Stimulated activated CD4-positive, alpha-beta T cell treated with anti-CD3 and anti-CD28 coated beads, Interleukin-12 subunit alpha, Interleukin-12 subunit beta, amount 100 ng/mL, for 4 hours (primary cell): ENCODE measurements at places on chromosomes 6 and 20.

DNA sequence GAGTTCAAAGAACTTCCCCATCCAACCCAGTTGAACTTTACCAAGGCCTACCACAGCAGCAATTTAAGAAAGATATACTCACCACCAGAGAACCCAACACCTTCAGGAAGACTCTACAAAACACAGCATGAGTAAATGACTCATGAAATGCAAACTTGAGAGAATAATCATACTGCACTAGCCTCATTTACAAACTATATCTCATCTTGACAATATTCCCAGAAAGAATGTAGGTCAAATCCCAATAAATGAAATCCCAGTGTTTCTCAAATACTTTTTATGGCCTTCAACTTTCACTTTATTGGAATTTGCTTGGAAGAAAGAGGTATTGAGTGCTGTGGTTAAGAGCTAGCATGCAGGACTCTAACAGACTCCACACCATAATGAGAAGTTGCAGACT, 60.0 kb downstream of the FYN start:
- DNase-seq = no peak

DNA sequence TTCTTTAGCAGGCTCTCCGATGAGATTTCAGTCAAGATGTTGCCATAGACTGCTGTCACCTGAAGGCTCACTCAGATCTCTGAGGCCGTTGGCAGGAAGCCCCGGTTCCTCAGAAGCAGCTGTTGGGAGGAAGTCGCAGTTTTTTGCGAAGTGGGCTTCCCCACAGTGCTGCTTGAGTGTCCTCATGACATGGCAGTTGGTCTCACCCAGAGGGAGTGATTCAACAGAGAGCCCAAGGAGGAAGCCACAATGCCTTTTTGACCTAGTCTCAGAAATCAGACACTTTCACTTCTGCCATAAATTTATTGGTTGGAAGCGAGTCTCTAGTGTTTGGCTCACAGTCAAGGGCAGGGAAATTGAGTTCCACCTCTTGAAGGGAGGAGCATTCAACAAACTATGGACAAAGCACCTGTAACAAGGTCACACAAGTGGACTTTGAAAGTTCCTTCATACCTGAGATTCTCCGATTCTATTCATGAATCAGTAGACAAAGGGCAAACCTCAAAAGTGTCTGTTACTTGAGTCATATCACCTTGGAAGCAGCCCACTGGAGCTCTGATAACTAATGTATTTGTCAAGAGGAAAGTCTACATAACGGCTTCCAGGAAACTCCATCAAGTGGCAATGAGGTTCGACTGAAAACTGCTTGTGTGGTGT, 208.3 kb downstream of the TASP1 start:
- no peak for DNase-seq

DNA sequence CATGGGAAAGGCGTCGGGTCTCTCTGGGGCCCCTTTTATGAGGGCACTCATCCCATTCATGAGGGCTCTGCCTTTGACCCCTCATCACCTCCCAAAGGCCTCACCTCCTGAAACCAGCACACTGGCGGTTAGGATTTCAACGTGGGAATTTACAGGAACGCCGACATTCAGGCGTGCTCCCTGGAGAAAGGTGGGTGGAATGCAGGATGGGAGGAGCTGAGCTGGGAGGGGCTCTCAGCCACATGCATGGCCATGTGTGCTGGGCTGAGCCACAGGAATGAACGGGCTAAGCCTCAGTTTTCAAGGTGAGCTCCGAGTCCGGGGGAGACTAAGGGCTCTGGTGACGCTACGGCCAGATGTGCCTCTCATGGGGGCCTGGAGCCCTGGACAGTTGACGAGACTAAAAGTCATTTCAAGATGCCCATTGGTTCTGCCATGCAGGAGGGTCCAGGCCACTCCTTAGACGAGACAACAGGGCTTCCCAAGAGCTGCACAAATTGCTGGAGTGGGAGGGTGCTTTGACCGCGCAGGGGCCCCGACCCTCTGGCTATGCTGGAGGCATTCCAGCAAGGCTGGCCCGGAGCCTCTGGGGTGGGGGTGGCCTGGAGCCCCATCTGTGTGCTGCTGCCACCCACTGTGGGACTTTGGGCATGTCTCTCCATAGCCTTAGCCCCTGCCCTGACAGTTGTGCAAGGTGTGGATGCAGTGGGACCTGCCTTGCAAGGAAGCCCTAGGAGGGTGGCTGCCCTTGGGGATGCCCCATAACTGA, 3.8 kb upstream of the ARFGAP1 start:
- no peak for DNase-seq

DNA sequence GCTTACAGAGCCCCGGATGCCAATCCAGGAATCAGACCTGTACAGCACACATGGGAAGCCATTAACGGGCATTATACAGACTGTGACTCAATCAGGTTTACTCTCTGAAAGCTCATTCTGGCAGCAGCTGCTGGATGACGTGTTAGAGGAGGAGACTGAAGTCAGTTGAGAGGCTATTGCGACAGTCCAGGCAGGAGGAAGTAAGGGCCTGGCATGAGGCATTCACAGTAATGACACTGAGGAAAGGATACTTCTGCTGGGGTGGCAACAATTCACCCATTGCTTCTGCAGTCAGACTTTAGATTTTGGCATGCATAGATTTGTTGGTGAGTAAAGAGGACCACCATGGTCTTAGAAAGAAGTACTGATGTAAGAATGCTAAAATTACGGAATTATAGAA, 151.0 kb upstream of the HEY2 start:
- no peak for DNase-seq

- DNase-seq = no peak
Measured at GRCh38 chr6:149864578-149865535, 698 bp upstream of the LRP11 start.

GRCh38 chr6:93420163-93420795, 920 bp upstream of the EPHA7 start:
- DNase-seq = no peak

GRCh38 chr6:148628251-148628650, 118.6 kb upstream of the UST start:
- DNase-seq = no peak

GRCh38 chr20:47008842-47009518, 114.3 kb downstream of the EYA2 start:
- DNase-seq = no peak

DNA sequence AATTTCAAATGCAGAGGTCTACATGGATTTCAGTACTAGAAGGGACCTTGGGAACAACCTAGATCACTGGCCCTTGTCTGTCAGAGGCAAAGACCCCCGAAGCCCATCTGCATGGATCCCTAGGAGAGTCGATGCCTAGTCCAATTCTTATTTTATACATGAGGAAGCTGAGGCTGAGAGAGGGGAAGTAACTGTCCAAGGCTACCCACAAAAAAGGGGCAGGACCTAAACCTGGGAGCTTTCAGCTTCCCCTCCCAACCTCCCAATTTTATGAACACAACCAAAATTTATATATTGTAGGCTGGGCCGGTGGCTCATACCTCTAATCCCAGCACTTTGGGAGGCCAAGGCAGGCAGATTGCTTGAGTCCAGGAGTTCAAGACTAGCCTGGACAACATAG, 73.2 kb downstream of the TRERF1 start:
- DNase-seq = no peak

- DNase-seq = peak; percentile 45
Measured at GRCh38 chr6:157235600-157236039, 87.7 kb downstream of the TMEM242 start.

DNA sequence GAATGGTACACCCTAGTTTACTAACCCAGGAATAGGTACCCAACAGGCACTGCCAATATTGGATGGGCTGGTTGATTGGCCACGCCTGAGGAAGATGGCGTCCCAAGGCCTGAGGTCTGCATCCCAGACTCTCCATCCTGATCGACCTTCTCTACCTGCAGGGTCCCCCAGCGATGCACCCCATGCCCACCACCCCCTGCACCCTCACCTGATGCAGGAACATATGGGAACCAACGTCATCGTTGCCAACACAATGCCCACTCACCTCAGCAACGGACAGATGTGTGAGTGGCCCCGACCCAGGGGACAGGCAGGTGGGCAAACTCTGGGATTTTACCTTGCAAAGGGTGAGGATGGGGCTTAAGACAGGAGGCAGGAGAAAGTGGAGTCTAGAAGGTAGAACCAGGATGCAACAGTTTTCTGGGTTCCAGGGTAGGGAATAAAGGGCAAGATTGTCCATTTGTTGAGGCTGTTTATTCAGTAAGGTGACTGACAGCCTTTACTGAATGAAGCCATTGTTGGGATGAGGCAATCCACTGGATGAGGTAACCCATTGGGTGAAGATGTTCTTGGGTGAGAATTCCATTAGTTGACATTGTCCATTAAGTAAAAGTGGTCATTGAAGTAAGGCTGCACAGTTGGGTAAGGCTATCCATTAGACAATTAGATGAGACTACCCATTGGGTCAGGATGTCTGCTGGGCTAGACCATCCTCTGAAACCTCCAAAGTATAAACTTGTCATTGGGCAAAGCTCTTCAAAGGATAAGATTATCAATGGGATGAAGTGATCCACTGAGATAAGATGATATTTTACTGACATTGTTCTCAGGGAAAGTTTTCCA, 47.3 kb upstream of the TTPAL start:
- DNase-seq = no peak

- peak; percentile 71 for DNase-seq
Measured at GRCh38 chr6:34027445-34027936, 118.4 kb downstream of the GRM4 start.

- no peak for DNase-seq
Measured at GRCh38 chr20:37243937-37244571, 17.6 kb downstream of the GHRH start.

- no peak for DNase-seq
Measured at GRCh38 chr20:32535316-32535952, 49.7 kb downstream of the NOL4L start.

DNA sequence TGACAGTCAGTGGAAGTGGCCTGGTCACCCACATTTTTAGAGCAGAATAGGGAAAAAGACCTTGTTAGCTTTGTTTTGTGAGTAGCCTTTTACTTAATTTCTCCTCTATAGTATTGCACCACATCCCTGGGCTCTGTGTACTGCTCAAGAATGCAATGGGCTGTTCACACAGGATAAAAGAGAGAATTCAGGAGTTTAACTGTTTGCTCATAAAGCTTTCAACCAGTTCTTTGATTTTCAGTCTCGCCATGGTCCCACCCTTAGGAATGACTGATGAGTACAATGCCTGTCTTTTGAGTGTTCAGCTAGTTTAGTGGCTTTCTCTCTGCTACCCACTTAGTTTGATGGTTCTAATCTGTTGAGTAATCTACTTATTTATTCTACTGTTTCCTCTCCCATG, 129.7 kb downstream of the PLG start:
- no peak for DNase-seq

DNA sequence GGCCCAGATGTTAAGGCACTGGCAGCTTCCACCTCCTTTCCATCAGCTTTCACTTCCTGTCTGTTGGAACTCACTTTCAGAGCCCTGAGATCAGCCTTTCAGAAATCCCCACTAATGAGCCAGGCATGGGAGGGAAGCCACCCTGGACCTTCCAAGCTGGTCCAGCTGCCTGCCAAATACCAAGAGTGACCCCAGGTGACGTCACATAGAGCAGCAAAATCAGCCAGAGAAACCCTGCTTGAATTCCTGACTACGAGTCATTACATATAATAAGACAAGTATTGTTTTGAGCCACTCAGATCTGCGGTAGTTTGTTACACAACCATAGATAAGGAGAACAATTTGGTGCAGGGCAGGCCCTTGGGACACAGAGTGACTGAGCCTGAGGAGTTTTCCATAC, 556.0 kb upstream of the JAG1 start:
- DNase-seq = no peak

- DNase-seq = peak; percentile 68
Measured at GRCh38 chr6:28988536-28989311, 16.4 kb downstream of the ZNF311 start.

DNA sequence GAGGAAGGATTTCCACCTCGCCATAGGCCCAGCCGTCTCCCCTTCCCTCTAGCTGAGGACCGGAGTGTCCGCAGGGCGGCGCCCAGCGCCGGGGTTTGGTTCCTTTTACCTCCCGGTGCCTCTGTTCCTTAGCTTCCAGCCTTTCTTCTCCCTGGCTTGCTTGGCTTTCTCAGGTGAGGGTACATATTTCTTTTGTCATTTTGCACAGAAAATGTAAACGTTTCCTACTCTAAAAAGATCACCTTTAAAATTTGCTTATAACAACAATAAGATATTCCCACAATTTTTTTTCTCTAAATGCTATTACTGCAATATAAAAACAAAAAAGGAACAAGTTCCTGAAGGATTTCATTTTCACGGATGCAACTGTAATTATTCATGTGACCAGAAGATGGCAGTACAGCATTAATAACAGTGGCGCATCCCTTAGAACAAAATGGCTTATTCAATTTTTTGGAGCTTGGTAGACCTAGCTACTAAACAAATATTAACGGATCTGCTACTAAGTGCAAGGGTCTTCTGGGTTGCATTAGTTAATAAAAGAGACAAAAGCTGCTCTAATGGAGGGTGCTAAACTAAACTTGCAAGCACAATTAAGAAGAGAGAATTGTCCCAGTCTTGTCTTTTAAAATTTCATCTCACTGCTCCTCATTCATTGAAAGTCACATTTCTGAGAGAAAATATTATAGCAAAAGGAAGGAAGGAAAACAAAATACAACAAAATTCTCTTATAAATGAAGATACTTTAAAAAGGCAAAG, 172.9 kb downstream of the ADGRG6 start:
- DNase-seq = no peak

GRCh38 chr6:42221546-42221945, 3.9 kb upstream of the MRPS10 start:
- DNase-seq = no peak

- DNase-seq = no peak
Measured at GRCh38 chr6:77683515-77683914, 30.7 kb downstream of the MEI4 start.

GRCh38 chr6:19551611-19552010, 285.6 kb upstream of the ID4 start:
- DNase-seq = no peak

DNA sequence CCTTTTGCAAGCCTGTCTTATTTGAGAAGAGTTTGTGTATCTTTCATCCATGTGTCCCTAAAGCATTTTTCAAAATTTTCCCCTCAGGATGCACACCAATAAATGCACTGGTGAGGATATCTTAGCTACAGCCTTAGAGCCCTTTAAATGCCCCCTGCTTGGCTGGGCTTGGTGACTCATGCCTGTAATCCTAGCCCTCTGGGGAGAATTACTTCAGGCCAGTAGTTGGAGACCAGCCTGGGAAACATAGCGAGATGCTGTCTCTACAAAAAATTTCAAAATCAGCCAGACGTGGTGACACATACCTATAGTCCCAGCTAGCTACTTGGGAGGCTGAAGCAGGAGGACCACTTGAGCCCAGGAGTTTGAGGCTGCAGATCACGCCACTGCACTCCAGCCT, 33.8 kb upstream of the PLCB4 start:
- DNase-seq = no peak

GRCh38 chr20:36929290-36929689, 22.2 kb downstream of the SAMHD1 start:
- DNase-seq = no peak

GRCh38 chr6:26342106-26343004, 22.6 kb upstream of the BTN3A2 start:
- no peak for DNase-seq
